Activated CD4-positive, alpha-beta T cell treated with anti-CD3 and anti-CD28 coated beads, Interleukin-2, amount 10 ng/mL, durations not matched to agents 7 days and 5 days (primary cell): ENCODE measurements at places on chromosomes 11 and 22.

DNA sequence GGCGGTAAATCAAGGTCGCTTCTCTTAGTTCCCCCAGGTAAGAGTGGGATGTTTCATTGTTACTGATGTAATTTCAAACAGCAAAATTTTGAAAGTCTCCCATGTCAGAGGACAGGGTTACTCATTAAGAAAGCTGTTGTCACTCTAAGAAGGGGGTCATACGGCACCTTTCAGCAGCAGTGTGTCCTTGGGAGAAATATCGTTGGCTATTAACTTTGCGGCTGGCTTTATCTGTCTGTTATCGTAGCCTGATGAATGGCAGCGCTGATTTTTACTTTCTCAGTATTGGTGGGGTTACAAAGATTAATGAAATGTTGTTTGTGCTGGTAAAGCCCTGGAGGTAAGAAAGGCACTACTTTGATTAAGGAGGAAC lies 27.5 kb upstream of the FBXO3 start:
- no peak for DNase-seq

DNA sequence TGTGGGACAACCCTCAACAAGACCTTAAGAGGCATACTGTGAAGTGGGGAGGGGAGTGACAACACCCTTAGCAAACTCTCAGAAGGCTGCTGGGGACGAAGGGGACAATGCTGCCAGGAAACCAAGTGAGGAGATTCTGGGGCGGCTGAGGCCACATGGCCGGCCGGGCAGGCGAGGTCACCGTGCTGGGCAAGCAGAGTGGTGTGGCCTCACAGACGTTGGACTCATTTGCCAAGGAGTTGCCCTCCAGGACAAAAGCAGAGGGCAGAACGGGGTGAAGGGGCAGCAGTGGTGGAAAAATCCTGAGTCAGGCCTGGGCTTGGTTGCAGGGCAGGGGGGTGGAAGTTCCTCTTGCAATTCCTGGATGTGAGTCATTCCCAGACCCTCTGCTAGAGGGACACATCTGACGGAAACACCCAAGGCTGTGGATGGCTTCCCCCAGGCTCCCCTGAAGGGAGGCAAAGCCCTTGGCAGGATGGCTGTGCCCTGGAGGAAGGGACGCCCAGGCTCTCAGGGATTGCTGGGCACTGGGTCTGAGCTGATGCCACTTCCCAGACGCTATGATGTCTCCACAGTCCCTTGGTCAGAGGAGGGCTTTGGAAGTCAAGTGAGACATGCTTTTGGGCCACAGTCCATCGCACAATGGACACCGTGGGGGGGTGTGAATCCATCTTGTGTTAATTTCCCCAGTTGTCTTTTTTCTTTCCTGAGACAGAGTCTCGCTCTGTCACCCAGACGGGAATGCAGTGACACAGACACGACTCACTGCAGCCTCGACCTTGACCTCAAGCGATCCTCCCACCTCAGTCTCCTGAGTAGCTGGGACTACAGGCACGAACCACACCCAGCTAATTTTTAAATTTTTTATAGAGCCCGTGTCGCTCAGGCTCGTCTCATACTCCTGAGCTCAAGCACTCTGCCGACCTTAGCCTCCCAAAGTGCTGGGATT lies 16.2 kb upstream of the SHANK3 start:
- no peak for DNase-seq

GRCh38 chr22:41247703-41248102 lies 7.0 kb upstream of the CHADL start:
- no peak for DNase-seq

DNA sequence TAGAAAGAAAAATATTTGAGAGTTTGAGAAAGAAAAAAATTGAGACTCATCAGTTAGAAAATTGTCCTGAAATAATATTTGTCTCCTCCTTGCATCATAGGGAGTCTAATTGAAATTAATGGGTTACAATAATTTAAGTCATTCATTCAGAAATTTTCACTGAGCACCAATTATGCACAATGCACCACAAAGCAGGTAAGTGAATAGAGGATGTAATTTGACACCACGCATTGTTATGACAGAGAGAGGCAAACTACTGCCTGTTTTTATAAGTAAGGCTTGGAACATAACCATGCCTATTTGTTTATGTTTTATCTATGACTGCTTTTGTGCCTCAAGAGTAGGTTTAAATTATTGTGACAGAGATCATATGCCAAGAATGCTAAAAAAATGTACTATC lies 537.9 kb upstream of the FAT3 start:
- DNase-seq = no peak

GRCh38 chr22:31086703-31087330 lies 5.7 kb downstream of the SMTN start:
- no peak for DNase-seq

DNA sequence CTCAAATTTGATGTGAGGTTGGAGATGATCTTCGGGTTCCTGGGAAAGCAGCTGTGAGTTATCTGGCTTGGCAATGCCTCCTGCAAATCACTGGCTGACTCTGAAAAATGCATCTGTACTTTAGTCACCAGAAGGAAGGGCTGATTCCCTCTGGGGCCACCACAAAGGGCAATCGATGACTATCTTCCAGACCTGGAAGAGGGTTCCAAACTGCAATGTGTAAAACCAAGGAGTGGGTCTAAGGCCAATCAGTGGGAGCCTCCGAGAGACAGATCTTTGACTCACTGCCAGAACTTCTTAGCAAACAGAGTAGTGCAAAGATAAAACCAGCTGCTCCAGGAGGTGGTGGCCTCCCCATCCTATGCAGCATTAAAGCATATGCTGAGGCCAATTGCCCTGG lies 29.1 kb upstream of the PAK1 start:
- no peak for DNase-seq

DNA sequence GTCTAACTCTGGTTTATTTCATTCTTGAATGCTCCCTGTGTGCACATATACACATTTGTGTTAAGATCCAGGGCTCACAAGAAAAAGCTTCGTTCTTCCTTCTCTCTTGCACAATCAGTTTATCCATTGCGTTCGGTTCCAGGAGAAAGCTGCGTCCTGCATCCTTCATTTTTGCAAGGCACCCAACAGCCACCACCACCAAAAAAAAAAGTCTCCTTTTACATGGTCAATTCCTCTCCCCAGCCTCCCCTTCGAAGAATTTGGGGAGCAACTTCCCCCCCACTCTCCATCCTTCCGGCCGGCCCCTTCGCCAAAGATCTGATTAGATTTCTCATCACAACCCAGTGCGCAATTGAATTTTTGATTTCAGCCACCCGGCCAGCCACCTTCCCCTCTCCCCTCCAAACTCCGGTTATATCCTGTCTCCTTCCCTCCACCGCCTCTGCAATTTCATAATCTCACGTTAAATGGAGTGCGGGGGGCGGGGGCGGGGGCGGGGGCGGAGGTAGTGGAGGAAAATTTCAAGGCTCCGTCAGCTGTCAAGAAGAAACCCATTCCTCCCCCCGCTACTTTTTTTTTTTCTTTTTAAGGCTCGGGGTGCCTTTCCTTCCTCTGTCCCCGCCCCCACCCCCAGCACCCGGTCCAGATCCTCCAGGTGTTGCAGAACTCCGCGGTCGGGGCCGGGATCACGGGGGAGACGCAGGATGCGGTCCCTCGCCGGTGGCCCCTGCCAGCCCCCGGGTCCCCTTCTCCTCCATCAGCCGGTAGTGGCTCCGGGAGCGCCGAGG lies 1166.5 kb downstream of the LRRC4C start:
- no peak for DNase-seq

DNA sequence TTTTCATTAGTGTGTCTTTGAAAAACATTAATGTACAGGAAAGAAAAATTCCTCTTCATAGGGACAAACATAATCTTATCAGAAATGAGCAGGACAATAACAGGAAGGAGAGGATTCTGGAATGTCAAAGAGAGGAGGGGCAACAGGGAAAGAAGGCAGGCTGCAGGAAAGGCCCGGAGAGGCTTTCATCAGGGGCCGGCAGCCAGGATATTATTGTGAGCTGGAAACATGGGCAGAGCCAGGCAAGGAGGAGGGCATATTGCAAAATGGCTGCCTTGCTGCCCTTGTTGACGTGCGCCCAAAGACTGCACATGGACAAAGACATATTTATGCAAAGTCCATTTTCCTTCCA lies 433.7 kb downstream of the ETS1 start:
- DNase-seq = no peak

GRCh38 chr11:59528711-59529110 lies 17.4 kb downstream of the OR4D9 start:
- no peak for DNase-seq

GRCh38 chr11:23956586-23956985 lies 540.3 kb upstream of the LUZP2 start:
- no peak for DNase-seq

DNA sequence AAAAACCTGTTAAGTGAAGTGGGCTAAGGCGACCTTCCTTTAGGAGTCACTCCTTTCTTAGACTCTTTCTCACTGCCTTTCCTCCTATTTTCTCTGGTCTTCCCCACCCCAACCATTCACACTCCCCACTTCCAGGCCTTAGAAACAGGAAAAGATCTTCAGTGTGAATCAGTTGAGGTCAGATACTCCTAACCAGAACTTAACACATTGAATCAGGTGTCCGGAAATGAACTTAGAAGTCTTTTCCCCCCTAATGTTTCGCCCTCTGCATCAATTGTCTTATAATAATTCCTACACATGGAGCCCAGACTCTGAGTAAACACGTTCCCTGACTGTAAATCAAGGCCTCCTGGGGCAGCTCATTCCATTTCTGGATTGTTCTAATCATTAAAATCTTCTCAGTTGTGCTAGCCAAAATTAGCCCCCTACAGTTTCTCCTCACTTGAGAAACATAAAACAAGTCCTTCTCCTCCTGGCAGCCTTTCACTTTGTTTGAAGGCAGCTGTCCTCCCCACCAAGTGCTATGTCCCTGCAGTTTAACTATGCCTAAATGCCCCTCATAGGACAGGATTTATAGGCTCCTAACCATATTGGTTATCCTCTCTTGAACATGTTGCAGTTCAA lies 32.7 kb upstream of the USP47 start:
- DNase-seq = no peak

DNA sequence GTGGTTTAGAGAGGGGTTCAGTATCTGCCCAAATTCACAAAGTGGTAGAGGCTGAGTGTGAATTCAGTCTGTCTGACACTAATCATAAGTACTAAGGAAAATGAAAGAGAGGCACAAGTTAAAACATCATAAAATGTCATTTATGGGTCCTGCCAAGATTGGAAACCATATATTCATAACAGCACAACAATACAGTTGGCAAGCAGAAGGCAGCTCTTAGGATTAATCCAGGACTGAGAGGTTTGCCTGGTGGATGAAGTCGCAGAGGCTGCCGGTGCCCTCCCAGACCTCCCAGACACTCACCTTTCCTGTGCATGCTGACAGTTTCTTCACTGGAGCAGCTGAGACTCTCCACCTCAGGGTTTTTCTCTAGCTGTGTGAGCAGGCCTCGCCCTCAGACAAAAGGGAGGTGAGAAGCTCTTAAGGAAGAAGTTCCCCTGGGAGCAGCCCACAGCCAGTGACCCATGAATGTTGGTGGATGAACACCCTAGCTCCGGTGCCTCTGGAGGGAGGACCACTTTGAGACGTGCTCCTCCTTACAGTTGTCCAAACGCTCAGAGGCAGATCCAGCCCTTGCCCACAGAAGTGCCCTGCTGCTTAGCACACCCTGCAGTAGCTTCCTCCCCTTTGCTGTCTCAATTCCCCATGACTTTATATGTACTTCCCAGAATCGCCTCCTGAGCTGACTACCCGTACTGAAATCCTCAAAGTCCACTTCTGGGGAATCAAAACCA lies 43.7 kb downstream of the MAML2 start:
- DNase-seq = no peak

GRCh38 chr11:71451596-71452198 lies 1.3 kb upstream of the NADSYN1 start:
- DNase-seq = no peak

DNA sequence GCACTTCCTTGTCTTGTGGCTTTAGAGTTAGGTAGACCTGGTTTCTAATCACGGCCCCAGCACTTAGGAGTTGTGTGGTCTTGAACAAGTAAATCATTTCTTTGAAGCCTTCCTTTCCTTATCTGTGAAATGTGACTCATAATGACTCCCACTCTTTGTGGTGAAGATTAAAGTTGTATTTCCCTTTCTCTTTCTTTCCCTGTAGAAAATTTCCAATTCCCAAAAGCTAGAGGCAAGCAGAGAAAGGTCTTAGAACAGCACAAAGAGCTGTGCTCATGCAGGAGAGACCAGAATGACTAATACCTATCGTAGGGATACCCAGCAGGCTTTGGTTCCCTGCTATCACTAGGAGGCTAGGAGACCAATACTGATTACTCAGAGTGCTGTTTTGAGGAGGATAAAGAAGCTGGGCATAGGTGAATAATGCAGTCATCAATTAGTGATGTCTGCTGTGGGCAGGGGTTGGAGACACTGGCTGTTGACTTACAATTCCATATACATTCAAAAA lies 270.7 kb upstream of the SYN3 start:
- DNase-seq = no peak

GRCh38 chr22:33577862-33578411 lies 342.3 kb downstream of the LARGE1 start:
- DNase-seq = no peak

DNA sequence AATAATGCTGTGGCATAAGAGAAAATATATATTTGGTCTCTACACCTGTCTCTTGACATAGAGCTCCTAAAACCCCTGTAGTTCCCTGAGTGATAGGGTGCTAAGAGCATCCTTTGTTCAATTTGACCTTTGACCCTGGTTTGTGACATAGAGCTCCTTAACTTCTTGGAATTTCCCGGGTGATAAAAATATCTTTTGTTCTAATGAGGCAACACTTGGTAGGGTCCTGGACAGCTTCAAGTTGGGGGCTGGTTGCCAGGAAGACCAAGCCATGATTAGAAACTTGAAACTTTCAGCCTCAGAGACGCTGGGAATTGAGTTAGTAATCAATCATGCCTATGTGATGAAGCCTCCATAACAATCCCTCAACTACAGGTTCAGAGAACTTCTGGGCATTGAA lies 105.4 kb downstream of the CASP12 start:
- DNase-seq = no peak

DNA sequence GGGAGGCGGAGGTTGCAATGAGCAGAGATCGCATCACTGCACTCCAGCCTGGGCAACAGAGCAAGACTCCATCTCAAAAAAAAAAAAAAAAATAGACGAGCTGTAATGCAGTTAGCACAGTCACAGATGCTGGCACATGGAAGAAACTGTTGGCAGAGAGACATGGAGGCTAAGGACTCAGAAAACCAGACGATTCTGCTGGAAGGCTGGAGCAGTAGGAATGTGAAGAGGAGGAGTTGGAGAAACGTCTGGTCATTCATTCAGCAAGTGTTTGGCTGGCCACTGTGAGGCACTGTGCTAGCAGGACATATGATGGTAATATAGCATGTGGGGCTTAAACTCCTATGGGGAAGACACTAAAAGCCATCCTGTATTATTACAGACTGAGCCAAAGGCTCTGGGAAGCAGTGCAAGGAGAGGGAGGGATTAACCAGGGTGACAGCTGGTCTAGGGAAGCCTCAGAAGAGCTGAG lies 5.0 kb downstream of the UQCR10 start:
- no peak for DNase-seq

GRCh38 chr11:118281284-118281683 lies 17.2 kb upstream of the MPZL2 start:
- no peak for DNase-seq

- DNase-seq = no peak
Measured at GRCh38 chr11:69587454-69588090, 53.4 kb upstream of the CCND1 start.

- no peak for DNase-seq
Measured at GRCh38 chr11:25350899-25351803, 854.3 kb downstream of the LUZP2 start.

- DNase-seq = no peak
Measured at GRCh38 chr22:29385748-29386147, 2.6 kb downstream of the AP1B1 start.
